Omental fat pad (tissue), 4 donors: ENCODE measurements at places on chromosomes 5 and 9. TPM values are rescaled to one million over a fixed set of nuclear protein-coding genes. Genes with fewer than 3 reads are reported as not detected.

N4BP3 gene
- 1.8 TPM for total RNA-seq

DNA sequence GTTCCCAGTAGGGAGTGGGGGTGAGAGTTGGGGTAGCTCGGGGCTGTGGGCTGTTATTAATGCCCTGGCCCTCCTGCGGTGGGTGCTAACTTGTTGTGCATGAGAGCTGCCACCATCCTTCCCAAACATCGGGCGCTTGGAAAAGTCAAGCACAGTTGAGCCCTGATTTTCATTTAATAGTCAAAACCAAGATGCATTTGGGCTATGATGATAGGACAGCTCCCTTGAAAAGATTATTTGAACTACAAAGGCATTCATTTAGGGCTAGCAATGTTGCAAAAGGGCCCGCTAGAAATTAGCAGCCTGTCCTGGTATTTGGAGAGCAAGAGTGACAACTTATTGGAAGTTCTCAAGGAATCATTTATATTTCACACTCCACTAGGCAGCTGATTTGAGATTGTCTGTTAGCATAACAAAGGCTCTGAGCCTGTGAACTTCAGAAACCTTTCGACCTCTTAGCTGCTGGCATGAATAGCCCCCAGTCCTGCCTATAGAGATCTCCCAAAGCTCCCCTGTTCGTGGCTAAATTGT lies 128.2 kb upstream of the TMEM161B start:
- DNase-seq: no peak

TICAM2 gene
- 1.9 TPM for total RNA-seq

- no peak for DNase-seq
Measured at GRCh38 chr9:96383165-96383942, at the start of gene SLC35D2. TSS of gene SLC35D2 (minus strand) at chr9:96383711. CDS start at chr9:96383634, 77 bp downstream.

- DNase-seq: no peak
Measured at GRCh38 chr5:96637196-96637595, 25.0 kb upstream of the CAST start.
